Stimulated activated CD4-positive, alpha-beta T cell treated with anti-CD3 and anti-CD28 coated beads, Interleukin-1b, Interleukin-23, amount 100 ng/mL, for 1 hour (primary cell): ENCODE measurements at places on chromosomes 1 and 21.

GRCh38 chr1:33402206-33402605 is 28.7 kb downstream of the PHC2 start:
- DNase-seq = no peak

GRCh38 chr1:156754219-156754618 is 2.7 kb upstream of the HDGF start:
- no peak for DNase-seq

GRCh38 chr1:54474310-54475251 is 68.4 kb upstream of the SSBP3 start:
- no peak for DNase-seq

DNA sequence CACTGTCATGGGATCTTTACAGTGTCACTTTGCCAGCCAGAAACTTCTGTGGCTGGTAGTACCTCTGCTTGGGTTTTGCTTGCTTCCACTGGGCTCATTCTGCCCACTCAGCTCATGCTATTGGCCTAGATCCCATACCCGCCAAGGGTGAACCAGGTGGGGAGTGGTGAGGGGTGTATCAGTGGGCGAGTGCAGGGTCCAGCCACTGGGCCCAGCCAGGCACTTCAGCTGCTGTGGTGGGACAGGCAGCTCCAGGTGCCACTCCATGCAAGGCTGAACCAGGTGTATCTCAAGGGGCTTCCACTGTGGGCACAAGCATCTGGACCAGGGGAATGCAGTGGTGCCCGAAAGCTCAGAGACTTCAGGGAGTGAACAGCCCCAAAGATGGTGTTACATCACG is 398.2 kb downstream of the NCAM2 start:
- no peak for DNase-seq

DNA sequence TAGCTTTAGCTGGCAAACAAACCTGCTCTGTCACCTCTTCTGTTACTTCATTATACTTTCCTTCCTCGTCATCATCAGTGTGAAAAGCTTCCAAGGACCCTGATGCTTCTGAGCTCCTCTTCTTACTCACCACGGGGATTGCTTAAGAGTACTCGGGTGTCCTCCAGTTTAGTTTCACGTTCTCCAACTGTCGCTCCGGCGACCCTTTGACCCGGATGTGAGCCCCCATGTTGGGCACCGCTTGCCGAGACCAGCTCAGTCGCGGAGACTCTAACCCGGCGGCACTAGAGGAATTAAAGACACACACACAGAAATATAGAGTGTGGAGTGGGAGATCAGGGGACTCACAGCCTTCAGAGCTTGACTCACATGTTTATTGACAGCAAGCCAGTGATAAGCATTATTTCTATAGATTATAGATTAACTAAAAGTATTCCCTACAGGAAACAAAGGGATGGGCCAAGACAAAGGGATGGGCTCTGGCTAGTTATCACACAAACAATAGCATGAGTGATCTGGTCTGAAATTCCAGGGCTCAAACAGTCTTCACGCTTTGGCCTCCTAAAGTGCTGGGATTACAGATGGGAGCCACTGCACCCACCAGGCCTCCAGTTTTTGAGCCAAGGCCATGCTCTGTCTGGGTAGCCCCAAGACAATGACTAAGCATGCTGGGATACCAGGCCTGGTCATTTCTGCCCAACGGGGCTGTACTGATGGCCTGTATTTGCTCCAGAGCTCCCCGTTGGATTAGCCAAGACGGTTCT is 30.1 kb upstream of the ENO1 start:
- no peak for DNase-seq

DNA sequence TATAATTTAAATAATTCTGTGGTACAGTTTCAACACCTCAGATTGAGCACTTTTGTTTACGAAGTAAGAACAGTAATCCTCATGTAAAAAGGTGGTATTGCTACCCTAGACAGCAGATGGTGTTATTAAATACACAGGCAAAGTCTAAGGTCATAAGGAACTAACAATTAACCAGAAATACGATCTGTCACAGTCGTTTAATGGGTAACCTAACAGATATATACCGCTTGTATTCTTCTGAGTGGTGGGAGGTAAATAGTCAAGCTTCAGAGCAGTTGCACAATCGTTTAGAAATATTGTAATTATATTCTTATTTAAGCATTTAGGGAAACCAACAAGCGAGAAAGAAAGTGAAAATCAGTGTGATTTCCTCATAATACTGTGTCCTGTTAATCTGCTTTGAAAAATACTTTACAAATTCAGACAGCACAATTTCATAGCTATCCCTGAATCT is 9.8 kb upstream of the IRF2BP2 start:
- DNase-seq = no peak

- DNase-seq = no peak
Measured at GRCh38 chr1:173127369-173128307, 76.9 kb upstream of the TNFSF18 start.

GRCh38 chr1:40553017-40553416 is 21.6 kb downstream of the ZNF684 start:
- no peak for DNase-seq

DNA sequence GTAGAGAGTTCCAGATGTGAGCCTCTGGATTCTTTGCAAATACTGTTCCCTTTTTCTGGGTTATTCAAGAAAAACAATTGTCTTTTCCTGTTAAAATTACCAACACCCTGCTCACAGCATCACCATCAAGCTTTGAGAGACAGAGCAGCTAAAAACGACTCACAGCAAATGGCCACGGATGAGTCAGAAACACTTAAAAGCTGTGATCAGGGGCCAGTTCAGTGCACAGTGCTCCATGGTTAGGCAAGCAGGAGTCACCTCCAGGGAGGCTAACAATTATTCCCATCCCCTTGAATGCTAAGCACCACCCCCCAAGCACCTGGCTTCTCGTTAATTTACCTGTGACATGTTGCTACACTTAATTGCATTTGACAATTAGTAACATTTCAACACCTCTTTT is 128.4 kb upstream of the CAMK1G start:
- DNase-seq = no peak

- DNase-seq = no peak
Measured at GRCh38 chr1:64956733-64957441, 9.5 kb downstream of the JAK1 start.

GRCh38 chr1:232890340-232890943 is 60.0 kb upstream of the NTPCR start:
- DNase-seq = no peak

DNA sequence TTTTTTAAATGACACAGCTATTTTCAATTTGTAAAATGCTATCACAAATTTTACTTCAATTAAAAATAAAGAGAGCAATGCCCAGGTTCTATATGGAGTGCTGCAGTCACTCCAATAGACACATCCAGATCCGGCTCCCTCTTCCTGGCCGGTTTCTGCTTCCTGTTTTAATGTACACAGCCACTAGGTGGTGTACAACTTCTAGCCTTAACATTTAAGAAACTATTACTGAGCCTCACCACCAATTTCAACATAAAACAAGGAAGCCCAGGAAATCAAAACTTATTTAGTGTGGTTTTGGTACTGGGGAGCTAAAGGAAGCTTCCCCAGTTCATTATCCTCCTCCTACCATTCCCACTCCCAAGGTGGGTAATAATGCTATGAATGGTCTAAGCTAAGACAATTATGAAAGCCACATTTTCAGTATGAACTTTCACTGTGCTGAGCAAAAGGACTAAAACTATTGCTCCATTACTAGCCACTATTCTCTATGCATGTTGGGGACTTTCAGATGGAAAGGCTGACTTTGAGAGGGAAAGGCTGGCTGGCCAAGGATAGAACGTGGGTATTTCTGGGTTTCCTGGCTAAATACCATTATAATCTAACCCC is 25.5 kb upstream of the MTMR11 start:
- DNase-seq = no peak

GRCh38 chr1:93554883-93555872 is 107.3 kb downstream of the FNBP1L start:
- no peak for DNase-seq

- DNase-seq = no peak
Measured at GRCh38 chr1:44587796-44588460, 86.4 kb downstream of the TMEM53 start.

- DNase-seq = no peak
Measured at GRCh38 chr1:86489242-86489878, 20.6 kb downstream of the CLCA1 start.

DNA sequence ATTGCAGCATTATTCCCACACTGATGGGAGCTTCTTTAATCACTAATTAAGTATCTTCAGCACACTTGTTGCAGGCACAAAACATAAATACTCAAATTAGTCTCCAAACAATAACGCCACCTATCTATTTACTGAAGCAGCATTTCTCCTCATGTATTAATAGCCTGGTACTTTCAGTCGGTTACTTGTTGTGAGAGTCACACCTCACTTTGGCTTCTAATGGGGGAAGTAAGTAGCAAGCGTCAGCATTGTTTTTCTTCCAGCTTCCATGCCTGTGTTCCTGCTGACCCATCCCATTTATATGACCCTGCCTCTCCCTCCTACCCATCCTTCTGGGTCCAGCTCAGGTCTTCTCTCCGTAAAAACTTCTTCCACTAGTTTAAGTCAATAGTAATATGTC is 31.9 kb upstream of the DENND1B start:
- no peak for DNase-seq

DNA sequence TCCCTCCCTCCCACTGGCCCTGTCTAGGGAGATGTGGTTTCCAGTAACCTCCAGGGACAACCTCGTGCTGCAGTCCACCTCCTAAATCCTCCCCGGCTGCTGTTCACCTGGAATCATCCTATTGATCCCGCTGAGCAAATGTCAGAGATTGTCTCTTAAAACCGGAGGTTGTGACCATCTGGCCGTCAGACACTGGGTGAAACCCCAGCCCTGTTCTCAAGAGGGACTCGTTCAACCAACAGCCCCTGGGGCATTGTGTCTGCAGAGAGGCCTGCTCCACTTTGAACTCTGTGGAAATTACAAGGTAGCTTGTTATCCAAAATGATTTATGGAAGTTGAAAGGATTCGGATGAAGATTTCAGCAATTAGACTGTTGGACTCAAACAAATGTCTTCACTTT is 498.0 kb downstream of the MATN1 start:
- DNase-seq = no peak

GRCh38 chr1:219372916-219373615 is 199.4 kb downstream of the LYPLAL1 start:
- DNase-seq = no peak

DNA sequence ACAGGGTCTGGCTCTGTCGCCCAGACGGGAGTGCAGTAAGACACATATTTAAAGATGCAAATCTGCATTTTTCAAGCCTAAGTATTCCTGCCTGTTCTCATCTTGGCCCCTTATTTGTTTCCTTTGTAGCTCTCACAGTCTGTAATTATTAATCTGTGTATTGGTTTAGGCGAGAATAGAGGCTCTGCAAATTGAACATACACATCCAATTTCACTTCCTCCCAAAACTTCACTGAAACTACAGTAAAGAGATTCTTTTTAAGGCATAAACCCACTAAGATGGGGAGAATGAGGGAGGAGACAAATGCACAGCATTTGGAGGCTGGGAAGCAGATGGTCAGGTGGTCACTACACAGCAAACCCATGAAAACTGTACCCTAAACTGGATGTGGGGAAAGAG is 21.0 kb downstream of the HMGN2 start:
- DNase-seq = no peak

DNA sequence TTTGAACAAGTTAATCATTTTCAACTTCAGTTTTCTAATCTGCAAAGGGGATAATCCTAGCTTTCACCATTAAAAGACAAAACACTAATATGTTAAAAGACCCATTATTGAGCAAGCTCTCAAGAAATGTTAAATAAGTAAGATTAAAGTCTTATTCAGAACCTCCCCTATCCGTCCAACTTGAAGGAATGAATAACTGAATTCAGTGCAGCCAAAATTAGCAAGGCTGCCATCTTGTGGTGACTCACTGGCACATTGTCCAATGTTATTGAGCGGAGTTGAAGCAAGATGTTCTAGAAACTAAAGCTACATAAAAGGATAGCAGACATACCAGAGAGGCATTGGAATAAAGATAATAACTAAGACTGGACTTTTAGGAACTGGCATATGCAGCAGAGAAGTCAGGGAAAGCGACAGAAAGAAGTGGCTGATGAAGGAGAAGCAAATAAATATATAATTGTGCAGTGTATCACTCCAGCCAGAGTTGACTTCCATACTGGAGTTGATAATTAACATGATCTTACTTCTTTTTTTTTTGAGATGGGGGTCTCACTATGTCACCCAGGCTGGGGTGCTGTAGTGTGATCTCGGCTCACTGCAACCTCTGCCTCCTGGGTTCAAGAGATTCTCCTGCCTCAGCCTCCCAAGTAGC is 8.2 kb upstream of the CAP1 start:
- DNase-seq = no peak

- no peak for DNase-seq
Measured at GRCh38 chr1:230940848-230941247, 37.8 kb downstream of the TTC13 start.

GRCh38 chr1:46522969-46523320 is 28.5 kb downstream of the KNCN start:
- no peak for DNase-seq

- DNase-seq = no peak
Measured at GRCh38 chr1:70760154-70760553, 287.5 kb downstream of the PTGER3 start.

DNA sequence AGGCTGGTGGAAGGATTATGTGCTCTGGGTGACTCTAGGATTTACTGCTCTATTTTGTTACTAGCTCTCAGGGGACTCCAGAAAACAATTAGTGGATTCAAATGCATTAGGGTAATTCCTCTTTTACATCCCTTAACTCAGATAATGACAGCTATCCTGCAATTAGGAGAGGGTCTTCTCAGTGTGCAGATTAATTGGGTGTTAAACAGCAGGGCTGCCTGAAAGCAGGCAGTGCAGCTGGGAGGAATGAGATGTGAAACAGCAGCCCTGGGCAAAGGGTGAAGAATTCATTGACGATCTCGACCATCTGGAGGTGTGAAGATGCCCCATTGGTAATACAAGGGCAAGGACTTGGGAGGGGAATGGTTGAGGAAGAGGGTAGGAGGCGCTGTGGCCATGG is 66.1 kb downstream of the HTR6 start:
- no peak for DNase-seq

DNA sequence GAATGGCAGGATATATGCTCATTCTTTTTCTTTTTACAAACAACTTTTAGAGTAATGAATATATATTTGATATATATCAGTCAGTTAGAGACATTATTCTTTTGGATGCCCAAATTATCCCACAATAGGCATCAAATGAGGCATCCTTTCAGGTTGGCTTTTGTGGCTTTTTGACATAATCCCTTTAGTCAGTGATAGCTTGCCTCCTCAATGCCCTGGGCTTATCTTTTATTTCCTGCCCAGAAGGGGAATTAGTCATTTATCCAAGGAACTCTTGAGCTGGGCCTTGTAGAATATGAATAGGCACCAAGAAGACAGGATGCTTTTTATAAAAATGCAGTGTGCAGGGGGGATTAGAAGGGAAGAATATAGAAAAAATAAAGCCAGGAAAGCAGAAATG is 22.2 kb downstream of the EPHX4 start:
- no peak for DNase-seq

- no peak for DNase-seq
Measured at GRCh38 chr1:89487972-89488371, 36.7 kb upstream of the LRRC8B start.

- no peak for DNase-seq
Measured at GRCh38 chr1:221823149-221823548, 81.3 kb upstream of the DUSP10 start.

- DNase-seq = no peak
Measured at GRCh38 chr1:174652569-174653280, 205.0 kb downstream of the GPR52 start.
